ENCODE measurements at places on chromosomes 5 and 9.

DNA sequence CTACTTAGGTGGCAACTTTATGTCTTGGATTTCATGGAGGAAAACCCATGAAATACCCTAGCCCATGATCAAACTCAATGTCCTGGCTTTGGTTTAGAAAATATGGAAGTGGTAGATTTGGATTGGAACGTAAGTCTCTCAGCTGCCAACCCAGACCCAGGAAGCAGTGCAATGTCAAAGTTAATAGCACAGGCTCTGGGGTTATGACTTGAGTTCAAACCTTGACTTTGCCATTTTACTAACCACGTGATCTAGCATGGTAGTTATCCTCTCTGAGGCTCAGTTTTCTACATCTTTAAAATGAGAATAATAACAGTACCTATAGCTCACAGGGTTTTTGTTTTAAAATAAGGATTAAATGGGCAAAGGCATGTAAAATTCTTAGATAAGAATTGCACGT, 13.8 kb downstream of the FYB1 start:
- no peak for DNase-seq

GRCh38 chr5:172050080-172050479, 43.6 kb upstream of the FBXW11 start:
- DNase-seq, result no peak

- no peak for DNase-seq
Measured at GRCh38 chr5:143680672-143681259, 131.2 kb upstream of the HMHB1 start.

- no peak for DNase-seq
Measured at GRCh38 chr9:114830546-114830945, 24.7 kb upstream of the TNFSF15 start.

DNA sequence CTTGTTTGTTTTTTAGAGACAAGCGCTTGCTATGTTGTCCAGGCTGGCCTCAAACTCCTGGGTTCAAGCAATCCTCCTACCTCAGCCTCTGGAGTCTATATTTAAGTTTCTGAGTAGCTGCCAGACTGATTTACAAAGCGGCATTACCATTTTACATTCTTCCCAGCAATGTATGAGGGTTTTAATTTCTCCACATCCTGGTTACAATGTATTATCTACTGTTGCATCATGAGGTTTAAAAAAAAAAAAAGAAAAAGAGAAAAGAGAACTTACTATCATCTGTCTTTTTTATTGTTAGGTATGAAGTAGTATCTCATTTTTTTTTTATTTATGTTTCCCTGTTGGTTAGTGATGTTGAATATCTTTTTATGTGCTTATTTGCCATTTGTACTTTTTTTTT, 18.9 kb upstream of the CLINT1 start:
- no peak for DNase-seq

DNA sequence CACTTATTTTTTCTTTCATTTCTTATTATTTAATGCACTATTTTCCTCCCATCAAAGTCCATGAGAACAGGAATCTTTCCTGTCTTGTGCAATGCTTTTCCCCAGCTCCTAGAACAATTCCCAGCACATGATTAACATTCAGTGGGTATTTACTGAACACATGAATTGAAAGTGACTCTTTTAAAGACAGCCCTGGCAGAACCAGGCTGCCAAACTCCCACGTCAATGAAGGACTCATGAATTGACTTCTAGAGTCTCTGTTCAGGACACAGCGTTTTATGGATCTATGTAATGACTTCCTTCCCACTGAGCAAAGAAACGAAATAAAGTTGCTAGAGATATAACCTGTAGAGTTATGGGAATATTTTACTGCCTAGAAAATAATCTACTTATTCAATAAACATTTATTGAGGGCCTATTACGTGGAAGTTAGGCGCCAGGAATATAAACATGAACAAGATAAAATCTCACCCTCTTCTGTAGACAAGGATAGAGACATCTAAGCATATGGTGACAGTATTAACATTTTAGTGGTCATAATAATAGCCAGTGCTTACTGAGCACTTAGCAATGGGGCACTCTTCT, 485.9 kb upstream of the KLF4 start:
- no peak for DNase-seq

GRCh38 chr9:107486674-107487520, 2.7 kb downstream of the KLF4 start:
- DNase-seq, result no peak

DNA sequence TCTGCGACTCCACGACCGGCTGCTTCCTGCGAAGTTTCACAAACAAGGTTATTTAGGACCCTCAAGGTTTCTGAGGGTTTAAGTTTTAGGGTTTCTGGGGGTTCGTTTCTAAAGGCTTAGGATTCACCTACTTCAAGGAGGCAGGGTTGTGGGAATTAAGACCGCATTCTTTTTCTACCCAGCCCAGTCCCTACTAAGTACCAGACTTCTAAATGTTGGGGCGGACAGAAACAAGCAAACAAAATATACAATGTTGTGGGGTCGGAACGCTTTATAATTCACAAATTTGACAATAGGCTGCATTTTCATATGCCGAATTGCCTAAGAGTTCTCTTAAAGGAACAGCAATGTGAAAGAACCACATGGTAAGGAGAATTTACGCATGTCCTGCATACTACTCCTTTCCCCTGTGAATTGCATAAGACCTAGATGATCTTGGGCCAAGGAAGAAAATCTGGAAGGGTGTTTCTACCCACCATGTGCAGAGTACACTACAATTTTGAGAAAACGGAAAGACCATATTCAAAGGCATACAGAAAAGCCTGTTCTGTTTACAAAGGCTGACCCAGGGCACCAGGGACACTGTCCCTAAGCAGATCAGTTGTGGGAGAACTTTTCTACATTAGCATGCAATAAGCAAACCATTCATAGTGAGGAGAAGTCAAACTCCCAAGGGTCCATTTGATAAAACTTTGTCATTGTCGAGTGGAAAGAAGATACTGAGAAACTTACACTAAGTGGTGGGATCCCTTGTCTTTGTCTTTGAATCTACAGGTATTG, 457.3 kb downstream of the RAB3C start:
- DNase-seq, result no peak

DNA sequence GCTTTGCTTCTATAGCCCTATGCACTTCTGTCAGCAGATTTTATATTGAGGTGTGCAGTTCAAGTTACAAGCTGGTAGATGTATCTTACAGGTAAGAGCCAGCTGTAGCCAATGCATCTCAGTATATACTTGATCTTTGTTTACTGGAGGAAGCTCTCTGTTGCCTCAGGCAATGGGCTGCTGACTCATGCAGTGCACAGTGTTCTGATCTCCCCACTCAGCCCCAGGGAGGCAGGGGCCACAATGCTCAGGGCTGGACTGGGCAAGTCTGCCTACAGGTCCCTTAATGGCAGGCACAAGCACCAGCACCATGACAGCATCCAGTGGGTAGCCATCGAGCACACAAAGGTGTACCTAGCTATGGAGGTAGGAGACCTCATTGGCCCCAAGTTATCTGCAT, 178.8 kb upstream of the CDH10 start:
- no peak for DNase-seq

DNA sequence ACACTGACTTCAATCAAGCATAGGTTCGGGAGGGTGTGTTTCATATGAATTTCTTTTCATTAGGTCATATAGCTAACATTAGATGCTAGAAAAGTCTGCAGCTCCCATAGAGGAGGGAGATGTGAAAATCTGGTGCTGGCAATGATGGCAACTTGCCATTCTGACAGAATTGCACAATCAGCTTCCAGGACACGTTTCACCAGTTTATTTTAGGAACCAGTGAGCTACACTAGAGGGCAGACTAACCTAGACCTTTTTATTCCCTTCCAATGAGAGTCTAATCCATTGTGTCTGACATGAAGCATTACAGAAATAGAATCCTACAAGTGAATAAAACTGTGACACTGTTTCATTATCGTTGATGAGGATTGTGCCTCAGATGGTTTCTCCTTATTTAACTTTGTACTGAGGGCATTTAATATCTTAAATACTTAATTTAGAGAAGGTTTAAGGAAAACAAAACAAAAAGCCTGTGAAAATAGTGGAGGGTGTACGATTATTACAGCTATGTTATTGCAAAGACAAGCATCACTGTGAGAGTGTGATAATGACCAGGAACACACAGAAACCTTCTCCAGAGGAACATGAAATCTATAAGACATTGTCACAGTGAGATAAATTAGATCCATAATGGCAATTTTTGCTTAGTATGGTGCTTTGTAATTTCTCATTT, 363.3 kb upstream of the RPS23 start:
- DNase-seq, result no peak

- DNase-seq, result no peak
Measured at GRCh38 chr5:122473138-122473843, 161.3 kb downstream of the SNCAIP start.

- no peak for DNase-seq
Measured at GRCh38 chr9:99327667-99328066, 105.6 kb downstream of the SEC61B start.

DNA sequence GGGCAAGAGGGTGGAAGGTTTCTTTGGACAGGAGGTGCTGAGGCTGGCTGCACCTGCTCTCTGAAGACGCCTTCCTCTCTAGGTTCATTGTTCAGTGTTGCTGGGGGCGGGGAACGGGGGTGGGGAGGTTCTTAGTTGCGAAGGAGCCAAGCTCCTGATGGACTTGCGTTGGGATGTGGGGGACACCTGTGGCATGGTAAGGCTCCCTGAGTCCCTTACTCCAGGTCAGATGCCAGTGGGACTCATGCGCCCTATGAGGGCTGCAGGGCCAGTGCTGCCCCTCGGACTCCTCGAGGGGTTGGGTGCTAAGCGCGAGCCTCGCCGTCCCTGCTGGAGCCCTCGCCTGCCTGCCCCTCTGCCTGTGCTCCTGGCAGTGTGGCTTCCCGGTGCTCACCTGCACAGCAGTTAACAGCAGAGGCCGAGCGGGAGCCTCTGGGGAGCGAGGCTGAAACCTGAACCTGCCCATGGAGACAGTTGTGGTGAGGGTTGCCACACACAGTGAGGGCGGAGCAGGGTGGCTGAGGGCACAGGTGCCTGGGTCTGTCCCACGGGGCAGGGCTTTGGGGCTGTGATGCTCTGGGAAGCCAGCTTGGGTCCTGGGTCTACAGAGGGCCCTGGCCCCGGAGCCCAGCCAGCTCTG, 5.5 kb downstream of the RNU6ATAC start:
- DNase-seq, result no peak

GRCh38 chr5:151903243-151903653, 21.4 kb downstream of the GLRA1 start:
- DNase-seq, result no peak

GRCh38 chr9:132245465-132245864, 83.6 kb downstream of the NTNG2 start:
- no peak for DNase-seq

- DNase-seq, result no peak
Measured at GRCh38 chr5:137279521-137280231, 219.4 kb downstream of the SPOCK1 start.

DNA sequence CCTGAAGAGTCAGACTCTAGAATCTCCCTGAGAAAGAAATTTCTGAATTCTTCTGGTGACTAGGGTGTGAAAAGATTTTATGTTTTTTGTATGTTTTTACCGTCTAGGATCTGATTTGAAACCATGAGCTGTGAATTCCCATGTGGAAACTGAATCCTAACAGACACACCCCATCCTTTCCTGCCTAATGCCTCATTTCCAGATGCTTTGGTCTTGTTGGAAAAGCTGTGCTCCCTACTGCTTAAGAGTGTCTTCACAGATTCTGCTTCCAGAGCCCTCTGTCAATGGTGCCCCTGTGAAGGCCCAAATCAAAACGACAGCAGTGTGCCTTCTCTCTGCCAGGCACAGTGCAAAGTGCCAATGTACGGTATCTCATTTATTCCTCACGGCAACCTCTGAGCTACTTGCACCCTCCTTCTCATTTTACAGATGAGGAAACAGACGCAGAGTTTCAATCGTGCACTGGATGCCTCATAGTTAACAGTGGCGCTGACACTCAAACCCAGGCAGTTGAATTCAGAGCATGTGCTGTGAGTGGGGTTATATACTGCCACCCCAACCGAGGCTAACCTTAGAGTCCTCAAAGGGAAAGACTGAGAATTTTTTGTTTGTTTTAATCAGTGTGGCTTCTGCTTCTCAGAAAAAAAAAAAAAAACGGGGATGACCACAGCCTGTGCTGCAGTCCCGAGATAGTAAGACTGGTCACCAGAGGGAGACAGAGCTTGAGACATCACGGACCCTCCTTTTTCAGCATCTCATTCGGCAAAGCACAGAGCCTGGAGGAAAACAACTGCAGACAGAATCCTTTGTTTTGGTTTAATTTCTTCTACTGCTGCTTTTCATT, 188.4 kb downstream of the SNCAIP start:
- DNase-seq, result no peak

DNA sequence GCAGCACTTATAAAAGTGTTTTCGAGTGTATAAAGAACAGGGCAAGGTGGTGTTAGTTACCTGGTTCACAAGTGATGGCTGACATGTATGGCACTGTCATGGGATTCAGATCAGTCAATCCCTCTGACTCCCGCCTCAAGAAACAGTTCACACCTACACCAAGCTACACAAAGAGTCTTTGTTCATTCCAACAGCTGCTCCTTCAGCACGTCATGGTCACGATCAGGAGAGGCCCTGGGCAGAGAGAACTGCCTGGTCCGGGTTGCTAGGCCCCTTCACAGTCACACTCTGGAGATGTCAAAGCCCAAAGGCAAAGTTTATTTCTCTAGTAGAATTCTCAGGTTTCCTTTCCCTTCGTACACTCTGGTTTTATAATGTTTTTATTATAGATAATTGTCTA, 426.7 kb downstream of the ZSWIM6 start:
- DNase-seq, result no peak

DNA sequence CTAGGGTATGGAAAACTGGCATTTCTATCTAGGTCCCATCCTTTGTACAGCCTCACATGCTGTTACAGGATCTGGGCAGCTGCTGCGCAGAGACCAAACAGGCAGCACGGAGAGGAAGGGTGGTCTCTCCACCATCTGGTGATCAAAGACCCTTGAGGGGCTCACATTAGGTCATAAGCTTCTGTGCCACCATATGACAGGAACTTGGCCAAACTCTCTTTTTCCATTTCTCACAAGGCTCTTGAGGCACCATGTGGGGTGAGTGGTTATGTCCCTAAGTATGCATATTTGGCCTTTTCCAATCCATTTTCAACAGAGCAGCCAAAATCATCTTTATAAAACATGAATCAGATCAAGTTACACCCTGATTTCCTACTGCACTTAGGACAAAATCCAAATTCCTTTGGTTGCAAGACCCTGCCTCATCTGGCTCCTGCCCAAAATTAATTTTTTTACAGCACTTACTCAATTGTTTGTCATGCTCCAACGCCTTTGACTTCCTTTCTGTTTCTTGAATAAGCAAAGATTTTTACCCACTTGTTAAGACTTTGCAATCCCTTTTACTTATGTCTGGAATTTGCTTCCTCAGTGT, 730.0 kb downstream of the MAT2B start:
- DNase-seq, result no peak

DNA sequence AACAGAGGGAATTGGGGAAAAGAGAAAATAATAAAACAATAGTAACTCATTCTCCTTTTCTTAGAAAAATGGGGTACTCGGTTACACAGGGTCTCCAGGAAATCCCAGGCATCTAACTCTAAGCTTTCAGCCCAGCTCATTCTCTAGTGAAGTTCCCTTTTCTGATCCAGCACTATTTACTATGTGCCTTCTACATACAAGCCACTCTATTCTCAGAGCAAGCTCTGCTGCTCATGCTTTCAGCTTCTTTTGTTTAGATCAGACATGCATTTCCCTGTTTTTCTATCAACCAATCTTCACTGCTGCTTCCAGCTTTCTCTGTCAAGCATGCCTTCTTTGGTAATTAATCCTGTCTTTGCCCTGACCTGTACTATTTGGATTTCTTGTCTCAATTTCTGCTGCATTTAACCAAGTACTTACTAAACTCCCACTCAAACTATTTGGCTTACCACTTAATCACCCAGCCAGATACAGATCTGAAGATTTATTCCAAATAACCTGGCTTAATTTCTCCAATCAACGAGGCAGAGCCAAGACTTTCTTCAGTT, 25.3 kb downstream of the OSMR start:
- DNase-seq, result no peak

Measured in stimulated activated CD8-positive, alpha-beta memory T cell treated with anti-CD3 and anti-CD28 coated beads, Interleukin-15, amount 100 ng/mL, for 4 hours (primary cell).